ENCODE measurements at places on chromosomes 6 and 20.

DNA sequence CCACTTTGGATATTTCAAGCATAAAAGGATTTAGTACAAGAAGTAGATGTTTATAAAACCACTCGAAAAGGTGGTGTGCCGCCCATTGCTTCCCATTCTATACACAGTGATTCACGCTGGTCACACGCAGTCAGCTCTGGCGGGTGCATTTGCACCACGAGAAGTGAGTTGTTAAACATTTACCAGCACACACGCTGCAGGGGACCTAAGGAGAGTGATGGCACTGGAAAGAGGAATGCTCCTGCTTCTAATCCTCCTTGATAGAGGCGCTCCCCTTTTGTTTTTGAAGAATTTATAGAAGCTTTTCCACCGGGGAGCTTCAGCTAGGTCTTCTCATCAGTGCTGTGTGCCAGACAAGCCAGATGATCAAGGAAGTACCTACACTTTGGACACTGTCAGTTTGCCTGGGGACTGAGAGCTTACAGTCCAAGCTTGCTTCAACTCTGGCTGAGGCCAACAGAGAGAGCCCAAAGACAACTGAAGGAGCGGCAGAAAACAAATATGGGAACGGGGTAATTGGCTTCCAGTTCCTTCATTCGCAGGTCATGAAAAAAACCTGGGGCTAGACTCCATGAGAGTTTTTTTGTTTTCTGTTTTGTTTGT lies 31.2 kb downstream of the MUC22 start:
- no peak for DNase-seq

DNA sequence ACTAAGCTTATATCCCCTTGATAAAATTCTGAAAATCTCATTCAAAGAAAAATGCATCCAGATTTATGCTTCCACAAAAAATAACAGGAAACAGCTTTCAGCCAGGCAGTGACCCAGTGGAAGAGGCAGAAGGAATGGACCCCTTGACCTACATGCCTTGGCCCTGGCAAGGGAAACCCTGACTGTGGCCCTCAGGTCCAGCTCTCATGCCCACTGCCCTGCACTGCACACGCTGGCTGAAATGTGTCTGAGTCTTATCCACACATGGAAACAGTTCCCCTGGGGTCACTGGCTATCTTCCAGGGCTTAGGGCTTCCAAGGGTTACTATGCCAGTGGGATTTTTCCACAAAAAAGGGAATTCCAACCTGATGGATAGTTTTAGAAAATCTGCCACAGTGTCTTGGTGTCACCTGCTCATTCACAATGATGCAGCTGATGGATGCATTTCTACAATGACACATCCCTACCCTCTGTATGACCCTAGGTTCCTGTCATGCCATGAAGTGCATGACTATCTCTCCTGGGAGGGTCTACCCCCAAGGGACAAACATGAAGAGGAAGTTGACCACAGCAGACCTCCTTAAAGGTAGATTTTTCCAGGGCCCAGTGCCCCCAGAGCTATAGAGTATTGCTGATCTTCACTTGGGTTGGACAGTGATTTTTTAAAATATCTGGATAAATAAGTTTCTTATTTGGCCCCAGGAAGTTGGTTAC lies 121.9 kb upstream of the CD93 start:
- DNase-seq = no peak

- DNase-seq = no peak
Measured at GRCh38 chr20:4936851-4937406, 64.4 kb downstream of the SLC23A2 start.

DNA sequence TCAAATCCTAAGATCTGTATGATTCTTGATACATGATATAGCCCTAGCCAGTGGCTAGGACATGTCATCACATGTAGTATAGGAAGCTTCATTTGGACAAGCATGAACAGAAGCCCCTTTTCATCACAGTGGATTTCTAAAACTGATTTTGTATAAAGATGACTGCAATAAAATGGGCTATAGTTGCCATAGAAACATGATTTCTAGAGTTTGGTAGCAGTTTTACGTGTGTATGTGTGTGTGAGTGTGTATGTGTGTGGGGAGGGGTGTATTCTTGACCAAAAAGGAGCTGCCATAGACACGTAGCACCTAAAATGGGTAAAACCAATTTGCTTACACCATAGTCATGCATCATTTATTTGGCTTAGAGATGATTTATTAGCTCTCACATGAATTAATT lies 200.5 kb upstream of the CNR1 start:
- DNase-seq = no peak

- DNase-seq = no peak
Measured at GRCh38 chr6:145028144-145028818, 707.0 kb downstream of the EPM2A start.
